Esophagus mucosa (tissue), 1 donor: ENCODE measurements at places on chromosomes 4 and X. TPM values are rescaled to one million over a fixed set of nuclear protein-coding genes. Genes with fewer than 3 reads are reported as not detected.

The LDB2 gene
- total RNA-seq = 4.9 TPM

The TMEM192 gene
- 6.4 TPM for total RNA-seq

The C4orf54 gene
- total RNA-seq = not detected

The CT45A3 gene
- total RNA-seq = not detected

The NWD2 gene
- total RNA-seq = 0.08 TPM

The AFAP1 gene
- total RNA-seq = 5.5 TPM

The ADH1B gene
- 14.2 TPM for total RNA-seq

The UCHL1 gene
- 2.1 TPM for total RNA-seq

The TRIM60 gene
- not detected for total RNA-seq

The GAGE12E gene
- total RNA-seq = not detected

The SPIN2A gene
- not detected for total RNA-seq

The SRPX2 gene
- 18.9 TPM for total RNA-seq

The SLC39A8 gene
- total RNA-seq = 3.1 TPM
